Stromal cell of bone marrow (primary cell): ENCODE measurements at places on chromosomes 13 and 19.
A peak's percentile ranks its signal among the peaks of the same experiment; 100 is the strongest.

- no peak for DNase-seq
These were observed 4.8 kb downstream of the PEAK3 start for GRCh38 chr19:2277138-2277537.

DNA sequence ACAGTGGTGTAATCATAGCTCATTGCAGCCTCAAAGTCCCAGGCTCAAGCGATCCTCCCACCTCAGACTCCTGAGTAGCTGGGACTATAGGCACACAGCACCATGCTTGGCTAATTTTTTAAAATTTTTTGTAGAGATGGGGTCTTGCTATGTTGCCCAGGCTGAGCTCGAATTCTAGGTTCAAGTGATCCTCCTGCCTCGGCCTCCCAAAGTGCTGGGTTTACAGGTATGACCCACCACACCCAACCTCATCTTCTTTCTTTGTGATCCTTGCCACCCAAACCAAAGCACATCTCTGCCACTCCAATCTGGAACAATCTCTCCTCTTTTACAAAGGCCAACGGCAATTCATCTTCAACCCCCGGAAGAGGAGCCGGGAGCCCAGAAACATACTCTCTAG is 38.6 kb downstream of the INSR start:
- DNase-seq: no peak

- no peak for DNase-seq
These were observed 144.8 kb downstream of the FLT1 start for GRCh38 chr13:28349907-28350654.

GRCh38 chr13:113413178-113413897 is 40.0 kb downstream of the ADPRHL1 start:
- DNase-seq: no peak

- peak; percentile 47 for DNase-seq
These were observed 62.2 kb upstream of the GTF3A start for GRCh38 chr13:27362064-27362751.

- DNase-seq: no peak
These were observed 72.8 kb upstream of the PCDH8 start for GRCh38 chr13:52921194-52921593.

- no peak for DNase-seq
These were observed 148.0 kb downstream of the SIPA1L3 start for GRCh38 chr19:38055010-38055409.

DNA sequence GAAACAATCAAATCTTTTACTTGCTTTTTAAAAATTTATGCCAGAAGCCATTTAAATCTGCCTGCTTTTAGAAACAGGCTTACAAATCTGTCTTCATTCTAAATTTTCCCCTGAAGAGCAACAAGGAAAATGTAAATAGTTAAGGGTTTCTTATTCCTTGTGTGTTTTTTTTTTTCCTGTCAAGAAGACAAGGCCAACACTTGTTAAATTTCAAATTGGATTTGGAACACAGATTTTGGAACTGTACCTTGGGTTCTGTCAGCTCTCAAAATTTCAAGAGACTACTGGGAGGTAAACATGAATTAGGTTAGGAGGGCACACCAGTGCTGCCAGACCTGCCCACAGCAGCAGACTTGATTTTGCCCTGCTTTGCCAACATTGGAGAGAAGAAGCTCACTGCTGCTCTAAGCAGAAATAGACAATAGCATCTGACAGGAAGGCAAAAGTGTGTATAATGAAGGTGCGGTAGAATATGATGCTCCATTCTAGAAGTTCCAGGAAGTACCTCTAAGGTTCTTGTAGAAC is 121.7 kb downstream of the NHLRC3 start:
- no peak for DNase-seq

GRCh38 chr13:84543962-84544361 is 661.7 kb upstream of the SLITRK1 start:
- no peak for DNase-seq

DNA sequence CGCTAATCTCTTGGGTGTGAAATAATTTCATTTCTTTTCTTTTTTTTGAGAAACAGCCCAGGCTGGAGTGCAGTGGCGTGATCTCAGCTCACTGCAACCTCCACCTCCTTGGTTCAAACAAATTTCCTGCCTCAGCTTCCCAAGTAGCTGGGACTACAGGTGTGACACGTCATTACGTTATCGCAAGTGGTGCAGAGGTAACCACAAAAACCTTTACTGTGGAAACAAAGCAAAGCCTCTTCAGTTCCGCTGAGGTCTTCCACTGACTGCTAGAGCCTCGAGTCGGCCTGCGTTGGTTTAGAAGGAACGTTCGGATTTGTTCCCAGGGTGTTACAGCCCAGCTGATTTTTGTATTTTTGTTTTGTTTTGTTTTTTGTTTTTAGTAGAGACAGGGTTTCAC is 2.0 kb upstream of the ZNF784 start:
- DNase-seq: no peak

DNA sequence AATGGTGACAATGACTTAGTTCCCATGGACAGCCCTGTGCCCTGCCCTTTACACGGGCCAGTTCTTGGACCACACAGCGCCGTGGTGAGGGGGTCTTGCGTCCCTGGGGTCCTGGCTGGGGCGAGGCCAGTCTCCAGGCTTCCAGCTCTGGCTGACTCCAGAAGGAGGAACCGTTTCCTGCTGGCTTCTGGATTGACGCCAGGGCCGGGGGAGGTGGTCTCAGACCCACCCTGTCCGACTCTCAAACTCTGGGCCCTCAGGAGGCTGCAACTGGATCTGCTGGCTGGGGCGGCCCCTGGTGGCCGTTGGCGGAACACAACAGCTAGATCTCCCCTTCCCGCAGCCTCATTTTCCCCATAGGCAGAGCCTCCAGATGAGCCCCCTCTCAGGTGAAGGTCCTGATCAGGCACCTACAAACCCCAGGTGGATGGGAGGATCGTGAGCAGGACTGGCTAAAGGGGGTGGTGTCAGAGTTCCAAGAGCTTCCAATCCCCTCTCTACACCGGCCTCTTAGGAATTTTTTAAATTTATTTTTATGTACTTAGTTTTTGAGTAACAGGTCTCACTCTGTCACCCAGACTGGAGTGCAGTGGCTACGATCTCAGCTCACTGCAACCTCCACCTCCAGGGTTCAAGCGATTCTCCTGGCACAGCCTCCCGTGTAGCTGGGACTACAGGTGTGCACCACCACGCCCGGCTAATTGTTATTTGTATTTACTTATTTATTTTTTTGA is 8.0 kb downstream of the CCDC194 start:
- peak; percentile 15 for DNase-seq

- DNase-seq: no peak
These were observed 12.3 kb downstream of the ELSPBP1 start for GRCh38 chr19:48006762-48007161.

DNA sequence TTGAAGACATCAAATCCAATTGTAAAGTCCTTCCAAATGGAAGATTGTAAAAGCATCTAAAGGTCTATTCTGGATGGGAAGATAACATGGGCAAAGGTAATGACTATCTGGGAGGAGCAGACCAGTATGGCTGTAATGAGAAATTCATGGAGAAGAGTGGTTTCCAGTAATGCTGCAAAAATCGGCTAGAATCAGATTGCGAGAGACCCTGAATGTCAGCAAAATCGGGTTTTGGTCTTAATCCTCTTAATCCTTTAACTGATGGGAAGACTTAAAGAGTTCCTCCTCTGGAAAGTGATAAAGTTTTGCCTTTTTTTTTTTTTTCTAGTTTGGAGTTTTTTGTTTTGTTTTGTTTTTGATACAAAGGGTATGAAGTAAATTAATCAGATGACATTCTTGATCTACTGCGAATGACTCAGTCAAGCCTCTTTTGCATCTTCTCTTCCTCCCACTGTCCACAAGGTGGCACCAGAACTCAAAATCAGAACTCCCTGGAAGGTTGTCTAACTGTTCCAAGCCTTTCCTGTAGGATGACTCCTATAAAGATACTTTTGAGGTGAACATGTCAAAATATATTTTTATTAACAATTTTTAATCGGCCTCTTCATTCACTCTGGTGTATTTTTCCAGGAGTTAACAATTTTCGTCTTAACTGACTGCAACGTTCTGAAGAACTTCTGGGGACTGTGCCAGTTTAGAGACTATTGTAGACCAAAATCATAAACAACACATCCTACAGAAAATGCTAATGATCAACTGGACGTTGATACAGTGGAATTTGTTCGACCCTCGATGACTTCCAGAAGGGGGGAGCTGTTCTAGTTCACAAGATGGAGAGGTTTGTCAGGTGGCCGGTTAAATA is 213.3 kb upstream of the MIR17HG start:
- peak; percentile 50 for DNase-seq

DNA sequence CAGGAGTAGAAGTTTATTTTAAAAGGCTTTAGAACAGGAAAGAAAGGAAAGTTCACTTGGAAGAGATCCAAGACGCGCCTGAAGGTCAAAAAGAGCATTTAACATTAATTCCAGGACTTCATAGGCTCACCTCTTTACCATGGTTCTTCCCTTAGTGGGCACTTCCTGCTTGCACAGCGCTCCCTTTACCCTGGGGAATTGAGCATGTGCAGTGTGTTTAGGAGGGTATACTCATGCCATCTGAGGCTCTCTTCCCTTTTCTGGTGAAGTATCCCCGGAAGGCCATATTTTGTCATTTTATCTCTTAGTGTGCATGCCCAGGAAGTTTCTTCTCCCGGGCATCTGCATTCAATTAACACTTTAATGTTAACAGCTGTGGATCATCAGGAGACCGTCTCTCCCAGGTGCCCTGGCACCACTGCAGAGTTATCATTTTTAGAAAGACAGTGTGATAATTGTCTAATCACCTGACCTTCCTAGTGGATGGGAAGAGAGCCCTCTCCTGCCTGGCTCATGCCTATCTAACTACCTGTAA is 66.1 kb upstream of the ABCC4 start:
- no peak for DNase-seq

DNA sequence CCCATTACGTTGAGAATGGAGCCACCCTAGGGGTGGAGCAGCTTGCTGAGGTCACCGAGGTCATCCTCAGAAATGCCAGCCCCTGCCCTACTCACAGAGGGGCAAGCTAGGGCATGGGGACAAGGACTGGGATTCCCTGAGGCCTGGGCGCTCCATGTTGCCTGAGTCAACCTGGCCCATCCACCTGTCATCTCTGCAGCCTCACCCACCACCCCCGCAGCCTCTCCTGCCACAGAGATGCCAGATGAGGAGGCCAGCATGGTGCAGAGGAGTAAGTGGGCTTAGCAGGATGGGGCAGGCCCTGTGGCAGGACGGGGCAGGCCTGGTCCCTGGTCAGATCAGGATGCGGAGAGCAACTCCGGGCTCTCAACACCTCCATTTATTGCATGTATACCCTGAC is 9.5 kb downstream of the NKPD1 start:
- DNase-seq: no peak

DNA sequence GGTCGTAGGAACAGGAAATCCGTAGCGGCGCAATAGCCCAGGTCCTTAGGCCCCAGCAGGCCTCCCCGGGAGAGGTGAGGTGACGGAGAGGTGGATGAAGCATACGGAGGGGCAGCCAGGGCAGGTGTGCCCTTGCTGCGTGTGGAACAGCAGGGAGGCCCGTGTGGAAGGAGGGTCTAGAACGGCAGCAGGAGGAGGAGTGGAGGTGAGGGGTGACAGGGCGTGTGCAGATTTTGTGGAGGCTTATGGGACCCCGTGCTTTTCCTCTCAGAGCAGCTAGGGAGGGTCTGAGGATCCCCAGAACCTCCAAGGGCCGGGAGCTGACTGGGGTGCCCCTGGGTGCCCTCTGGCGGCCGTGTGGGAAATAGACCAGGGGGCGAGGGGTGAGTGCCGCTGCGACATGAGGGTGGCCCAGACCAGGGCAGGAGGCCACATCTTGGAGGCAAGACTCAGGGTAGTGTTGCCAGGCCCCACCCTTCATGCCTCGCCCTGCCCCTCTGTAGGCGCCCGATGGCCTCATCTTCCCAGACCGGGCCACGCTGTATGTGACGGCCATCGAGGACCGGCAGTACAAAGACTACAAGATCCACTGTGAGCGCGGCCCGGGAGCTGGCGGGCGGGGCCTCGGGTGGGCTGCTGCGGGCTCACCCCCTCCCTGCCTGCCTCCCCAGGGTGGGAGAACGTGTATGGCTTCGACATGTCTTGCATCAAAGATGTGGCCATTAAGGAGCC is 5.0 kb upstream of the ADM5 start:
- DNase-seq: no peak

DNA sequence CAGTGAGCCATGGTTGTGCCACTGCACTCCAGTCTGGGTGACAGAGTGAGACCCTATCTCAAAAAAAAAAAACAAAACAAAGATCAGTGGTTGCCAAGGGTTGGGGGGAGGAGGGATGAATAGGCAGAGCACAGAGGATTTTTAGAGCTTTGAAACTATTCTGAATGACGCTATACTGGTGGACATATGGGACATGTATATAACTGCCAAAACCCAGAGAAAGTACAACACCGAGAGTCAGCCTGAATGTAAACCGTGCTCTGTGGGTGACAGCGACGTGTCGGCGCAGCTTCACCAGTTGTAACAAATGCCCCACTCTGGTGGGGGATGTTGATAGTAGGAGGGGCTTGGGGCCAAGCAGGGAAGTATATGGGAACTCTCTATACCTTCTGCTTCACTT is 32.9 kb downstream of the ZIC5 start:
- no peak for DNase-seq

DNA sequence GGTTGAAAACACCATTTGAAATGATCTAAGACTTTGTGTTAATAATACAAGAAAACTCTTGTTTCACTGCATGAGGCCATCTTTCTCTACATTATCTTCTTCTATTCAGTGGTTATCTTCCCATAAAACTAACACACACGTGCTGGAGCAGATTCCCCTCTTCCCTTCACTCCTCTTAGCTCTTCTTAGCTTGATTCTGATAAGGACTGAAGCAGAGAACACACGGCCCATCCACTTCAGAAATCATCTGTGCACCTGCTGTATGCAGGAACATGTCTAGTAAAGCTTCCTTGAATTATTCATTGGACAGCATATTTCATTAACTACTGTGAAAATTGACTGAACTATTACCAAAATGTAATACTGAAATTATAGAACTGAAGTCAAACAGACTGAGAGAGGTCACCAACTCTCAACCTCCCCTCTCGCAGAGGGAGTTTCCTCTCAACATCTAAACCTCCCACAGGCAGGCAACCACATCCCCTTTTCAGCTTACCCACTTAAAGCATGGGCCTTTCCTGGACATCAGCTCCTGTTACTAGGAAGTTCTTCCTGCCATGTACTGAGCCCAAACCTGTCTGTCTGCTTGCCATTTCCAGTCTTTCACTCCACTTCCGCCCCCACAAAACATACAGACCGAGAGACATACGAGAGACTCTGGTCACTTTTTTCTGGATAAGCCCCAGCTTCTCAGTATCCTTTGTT is 113.9 kb downstream of the CRYL1 start:
- DNase-seq: no peak

DNA sequence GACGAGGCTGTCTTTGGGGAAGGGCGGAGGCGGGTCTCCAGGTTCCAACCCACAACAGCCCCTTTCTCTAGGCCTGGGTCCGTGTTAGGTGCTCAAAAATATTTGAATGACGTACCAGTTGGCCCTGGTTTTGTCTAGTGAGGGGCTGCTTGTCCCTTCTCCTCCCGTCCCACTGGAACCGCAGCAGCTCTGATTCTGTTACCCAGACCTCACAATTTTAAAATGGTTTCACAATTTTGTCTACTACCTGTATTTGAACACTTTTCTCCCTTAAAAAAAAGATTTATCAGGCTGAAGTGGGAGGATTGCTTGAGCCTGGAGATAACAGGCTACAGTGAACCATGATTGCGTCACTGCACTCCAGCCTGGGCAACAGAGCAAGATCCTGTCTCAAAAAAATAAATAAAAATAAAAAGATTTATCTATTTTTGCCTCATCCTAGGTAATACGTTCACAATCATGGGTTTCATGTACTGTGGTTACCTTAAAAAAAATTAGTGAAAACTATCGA is 1.3 kb upstream of the IRF2BP1 start:
- DNase-seq: no peak

- no peak for DNase-seq
These were observed 9.5 kb downstream of the DOCK6 start for GRCh38 chr19:11252665-11253355.
